CD4-positive, alpha-beta T cell treated with Interleukin-17A for 1 hour (primary cell): ENCODE measurements at places on chromosomes 1 and 21.

GRCh38 chr1:219215477-219215876, 41.8 kb downstream of the LYPLAL1 start:
- no peak for DNase-seq

DNA sequence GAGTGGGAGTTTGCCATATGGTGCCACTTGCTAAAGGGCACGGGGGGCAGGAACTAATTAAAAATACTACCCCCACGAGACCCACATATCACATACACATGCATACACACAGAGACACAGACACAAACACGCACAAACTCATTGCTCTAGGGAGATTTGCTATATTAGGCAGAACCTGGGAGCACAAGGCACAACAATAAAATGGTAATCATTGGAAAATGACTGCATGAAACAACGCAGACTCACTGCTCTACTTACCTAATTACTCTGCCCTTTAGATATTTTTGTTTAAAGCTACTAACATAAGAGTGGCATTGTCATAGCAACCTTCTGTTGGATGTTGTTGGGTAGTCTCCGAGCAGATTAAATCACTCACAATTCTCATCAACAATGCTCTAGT, 20.3 kb upstream of the RGS4 start:
- DNase-seq: no peak

GRCh38 chr1:200872446-200873115, at the start of gene GPR25:
Gene GPR25, plus strand, starts transcription at chr1:200872981. Its CDS starts 57 bp downstream, at chr1:200873038.
- DNase-seq: no peak

GRCh38 chr1:158186180-158186579, 5.5 kb downstream of the CD1D start:
- DNase-seq: no peak

DNA sequence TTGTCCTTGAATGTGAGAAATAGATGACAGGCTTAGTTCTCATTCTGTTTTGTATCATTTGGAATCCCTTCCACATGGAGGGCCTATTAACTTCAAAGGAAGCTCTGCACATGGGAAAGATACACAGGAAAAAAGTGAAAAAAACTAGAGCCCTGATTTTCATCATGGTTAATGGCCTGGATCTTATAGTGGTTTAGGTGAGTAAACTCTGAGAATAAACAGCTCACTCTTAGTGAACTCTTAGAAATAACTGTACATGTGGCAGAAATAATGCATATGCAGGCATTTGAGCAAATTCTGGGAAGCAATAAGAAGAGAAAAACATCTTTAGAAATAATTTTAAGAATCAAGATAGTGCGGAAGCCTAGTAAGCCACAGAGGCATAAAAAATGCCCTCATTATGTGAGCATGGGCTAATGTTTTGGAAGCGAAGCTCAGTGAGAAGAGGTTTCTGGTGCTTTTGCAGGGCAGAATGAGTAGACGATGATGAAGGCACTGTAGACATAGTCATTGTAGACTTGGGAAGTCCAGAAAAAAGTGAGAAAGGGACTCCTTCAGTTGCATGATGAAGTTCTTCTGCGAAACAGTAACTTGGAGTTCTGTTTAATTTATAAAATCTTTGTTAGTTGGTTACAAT, 279.9 kb downstream of the DNM3 start:
- DNase-seq: no peak

GRCh38 chr1:99589186-99589636, 56.7 kb upstream of the PALMD start:
- no peak for DNase-seq

DNA sequence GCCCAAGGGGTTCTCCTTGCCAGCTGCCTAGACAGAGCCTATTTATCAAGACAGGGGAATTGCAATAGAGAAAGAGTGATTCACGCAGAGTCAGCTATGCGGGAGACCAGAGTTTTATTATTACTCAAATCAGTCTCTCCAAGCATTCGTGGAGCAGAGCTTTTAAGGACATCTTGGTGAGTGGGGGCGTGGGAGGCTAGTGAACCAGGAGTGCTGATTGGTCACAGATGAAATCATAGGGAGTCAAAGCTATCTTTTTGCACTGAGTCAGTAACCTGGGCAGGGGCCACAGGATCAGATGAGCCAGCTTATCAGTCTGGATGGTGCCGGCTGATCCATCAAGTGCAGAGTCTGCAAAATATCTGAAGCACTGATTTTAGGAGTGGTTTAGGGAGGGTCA, 64.8 kb upstream of the MRPS6 start:
- no peak for DNase-seq

- DNase-seq: no peak
Observed at GRCh38 chr1:43446388-43446740, 7.4 kb downstream of the HYI start.

DNA sequence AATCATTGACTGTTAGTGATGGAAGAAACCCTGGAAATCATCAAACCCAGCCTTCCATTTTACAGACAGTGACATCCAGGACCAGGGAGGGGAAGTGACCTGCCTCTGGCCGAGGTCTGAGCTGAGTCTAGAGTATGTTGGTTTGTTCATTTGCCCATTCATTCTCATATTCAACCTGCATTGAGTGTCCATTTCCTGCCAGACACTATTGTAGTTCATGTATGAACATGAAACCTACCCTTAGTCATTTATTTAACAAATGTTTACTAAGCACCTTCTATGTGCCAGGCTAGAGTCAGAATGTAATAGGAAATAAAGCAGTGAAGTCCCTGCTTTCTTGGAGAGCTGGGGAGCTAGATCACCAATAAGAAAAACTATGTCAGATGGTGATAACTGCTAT, 51.3 kb downstream of the KCND3 start:
- no peak for DNase-seq

GRCh38 chr1:153730468-153730988, 2.7 kb downstream of the INTS3 start:
- DNase-seq: no peak

GRCh38 chr1:113042285-113043143, 30.5 kb upstream of the LRIG2 start:
- DNase-seq: peak; percentile 46

GRCh38 chr1:147723691-147724323, 36.6 kb downstream of the GJA5 start:
- peak; percentile 41 for DNase-seq

DNA sequence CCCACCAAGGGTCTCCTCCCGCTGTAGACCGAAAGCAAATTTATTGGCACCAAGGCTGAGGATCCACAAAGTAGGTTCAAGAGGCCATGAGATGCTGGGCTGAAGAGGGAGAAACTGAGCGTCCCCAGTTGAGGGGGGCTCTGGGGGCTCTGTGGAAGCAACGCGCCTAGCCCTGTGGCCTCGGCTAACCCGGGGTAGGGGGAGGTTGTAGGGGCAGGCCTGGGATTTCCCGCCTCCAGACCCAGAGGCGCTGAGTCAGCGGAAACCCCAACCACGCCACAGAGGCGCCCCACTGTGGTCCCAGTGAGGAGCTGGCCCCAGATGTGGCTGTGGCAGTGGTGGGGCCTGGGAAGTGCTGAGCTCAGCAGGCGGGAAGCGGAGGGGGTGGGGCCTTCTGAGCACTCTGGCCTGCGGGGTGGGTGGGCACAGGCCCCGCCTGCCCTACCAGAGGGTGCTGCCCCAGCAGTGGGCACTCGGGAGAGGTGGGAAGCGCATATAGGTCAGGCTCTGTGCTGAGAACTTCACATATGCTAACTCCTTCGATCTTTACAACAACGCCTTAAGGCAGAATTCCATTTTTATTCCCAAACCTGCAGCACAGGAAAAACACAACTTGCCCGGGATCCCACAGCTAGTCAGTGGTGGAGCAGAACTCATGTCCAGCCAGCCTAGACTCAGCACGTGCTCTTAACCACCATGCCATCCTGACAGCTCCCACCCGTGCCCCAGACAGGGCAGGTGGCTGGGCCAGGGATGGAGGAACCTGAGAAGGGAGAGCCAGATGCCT, 1.5 kb upstream of the COL16A1 start:
- DNase-seq: peak; percentile 64

GRCh38 chr1:182198006-182198605, 136.6 kb upstream of the ZNF648 start:
- DNase-seq: no peak
